ENCODE measurements at places on chromosomes 3 and 15.

DNA sequence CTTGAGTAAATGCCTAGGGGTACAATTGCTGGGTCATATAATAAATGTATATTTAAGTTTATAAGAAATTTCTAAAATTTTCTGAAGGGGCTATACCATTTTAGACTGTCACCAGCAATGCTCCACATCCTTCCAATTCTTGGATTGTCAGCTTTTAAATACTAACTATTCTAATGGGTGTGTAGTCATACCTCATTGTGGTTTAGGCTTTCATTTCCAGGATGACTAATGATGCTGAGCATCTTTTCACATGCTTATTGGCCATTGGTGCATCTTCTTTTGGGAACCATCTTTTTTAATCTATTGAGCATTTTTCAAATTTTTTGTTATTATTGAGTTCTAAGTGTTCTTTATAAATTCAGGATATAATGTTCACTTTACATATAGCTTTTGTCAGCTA, 52.5 kb upstream of the CORO2B start:
- peak; percentile 90 for DNase-seq

- no peak for DNase-seq
Measured at GRCh38 chr3:18122264-18122663, 302.9 kb downstream of the SATB1 start.

- no peak for DNase-seq
Measured at GRCh38 chr15:63877713-63878271, 44.0 kb upstream of the HERC1 start.

- no peak for DNase-seq
Measured at GRCh38 chr3:121942116-121942786, 48.0 kb downstream of the SLC15A2 start.

DNA sequence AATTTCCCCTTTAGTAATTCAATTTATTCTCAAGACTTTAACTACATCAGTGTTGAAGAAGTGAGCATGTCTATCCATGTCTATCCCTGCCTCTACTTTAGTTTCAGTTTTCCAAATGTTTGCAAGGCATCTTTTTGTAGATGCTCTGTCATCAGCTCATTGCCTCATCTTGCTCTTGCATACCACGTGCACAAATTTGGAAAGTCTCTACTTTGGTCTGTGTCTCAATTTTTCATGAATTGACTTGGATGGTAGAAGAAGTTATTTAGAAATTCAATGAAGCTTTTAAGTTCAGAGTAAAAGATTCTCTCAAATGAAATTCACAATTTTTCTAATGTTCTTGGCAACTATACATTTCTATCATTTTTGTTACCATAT, 55.3 kb downstream of the CLDN1 start:
- peak; percentile 7 for DNase-seq

DNA sequence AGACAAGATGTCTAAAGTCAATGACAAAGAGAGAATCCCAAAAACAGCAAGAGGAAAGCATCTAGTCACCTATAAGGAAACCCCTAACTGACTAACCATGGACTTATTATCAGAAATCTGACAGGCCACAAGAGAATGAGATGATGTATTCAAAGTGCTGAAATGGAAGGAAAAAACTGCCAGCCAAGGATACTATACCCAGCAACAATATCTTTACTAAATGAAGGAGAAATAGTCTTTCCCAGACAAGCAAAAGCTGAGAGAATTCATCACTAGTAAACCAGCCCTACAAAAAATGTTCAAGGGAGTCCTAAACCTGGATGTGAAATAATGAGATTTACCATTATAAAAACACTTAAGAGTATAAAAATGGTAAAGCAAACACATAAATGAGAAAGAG, 128.0 kb downstream of the SATB1 start:
- no peak for DNase-seq

DNA sequence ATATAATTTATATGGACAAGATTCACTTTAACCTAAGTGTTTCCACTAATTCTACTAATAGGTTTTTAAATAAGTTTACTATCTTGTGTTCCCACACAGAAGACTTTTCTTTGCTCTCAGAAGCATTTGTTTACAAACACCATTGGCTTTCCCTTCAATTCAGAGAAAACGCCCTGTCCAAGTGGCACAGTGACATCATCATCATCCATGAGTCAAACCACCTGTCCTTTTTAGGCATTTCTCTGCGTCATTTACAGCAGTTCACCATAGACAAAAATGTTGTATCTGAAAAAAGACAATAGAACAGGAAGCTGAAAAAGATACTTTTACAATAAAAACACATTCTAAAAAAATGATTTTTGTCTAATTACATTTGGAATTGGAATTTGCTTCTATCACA, 9.3 kb upstream of the BCL2L10 start:
- no peak for DNase-seq

DNA sequence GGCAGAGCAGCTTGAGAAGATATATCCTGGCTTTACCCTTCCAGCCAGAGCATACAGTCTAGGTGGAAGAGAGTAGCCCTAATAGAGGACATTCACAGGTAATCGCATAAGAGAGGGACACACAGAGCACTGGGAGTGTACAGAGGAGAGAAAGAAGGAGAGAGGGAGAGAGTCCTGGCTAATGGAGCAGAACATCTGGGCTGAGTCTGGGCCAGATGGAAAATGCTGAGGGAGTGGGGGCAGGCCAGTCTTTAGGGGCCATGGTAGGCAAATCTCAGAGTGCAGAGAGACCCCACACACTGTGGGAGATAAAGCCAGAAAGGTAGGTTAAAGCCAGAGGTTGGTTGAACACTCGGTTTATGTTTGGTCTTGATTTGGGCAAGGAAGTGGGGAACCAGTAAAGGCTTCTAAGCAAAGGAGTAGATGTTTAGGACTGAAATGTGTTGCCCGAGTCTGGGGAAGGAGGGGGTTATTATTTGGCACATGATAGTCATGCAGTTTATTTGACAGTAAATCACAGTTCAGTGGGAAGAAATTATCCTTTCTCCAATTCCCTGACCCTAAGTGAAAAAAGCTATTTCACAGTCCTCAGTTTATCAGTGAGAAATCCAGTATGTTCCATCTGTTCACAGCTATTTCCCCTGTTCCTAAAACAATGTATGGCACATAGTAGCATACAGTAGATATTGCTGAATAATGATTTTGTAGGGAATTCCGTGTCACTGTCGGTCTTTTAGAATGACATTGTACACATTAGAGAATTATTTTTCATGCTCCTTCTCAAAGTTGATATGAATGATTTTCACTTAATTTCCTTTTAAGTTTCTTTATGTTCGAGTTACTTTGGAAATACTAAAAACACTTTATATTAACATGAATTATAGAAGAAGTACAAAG, 45.7 kb downstream of the PDHB start:
- DNase-seq = no peak

- DNase-seq = peak; percentile 26
Measured at GRCh38 chr3:101913168-101913567, 63.9 kb downstream of the NFKBIZ start.

DNA sequence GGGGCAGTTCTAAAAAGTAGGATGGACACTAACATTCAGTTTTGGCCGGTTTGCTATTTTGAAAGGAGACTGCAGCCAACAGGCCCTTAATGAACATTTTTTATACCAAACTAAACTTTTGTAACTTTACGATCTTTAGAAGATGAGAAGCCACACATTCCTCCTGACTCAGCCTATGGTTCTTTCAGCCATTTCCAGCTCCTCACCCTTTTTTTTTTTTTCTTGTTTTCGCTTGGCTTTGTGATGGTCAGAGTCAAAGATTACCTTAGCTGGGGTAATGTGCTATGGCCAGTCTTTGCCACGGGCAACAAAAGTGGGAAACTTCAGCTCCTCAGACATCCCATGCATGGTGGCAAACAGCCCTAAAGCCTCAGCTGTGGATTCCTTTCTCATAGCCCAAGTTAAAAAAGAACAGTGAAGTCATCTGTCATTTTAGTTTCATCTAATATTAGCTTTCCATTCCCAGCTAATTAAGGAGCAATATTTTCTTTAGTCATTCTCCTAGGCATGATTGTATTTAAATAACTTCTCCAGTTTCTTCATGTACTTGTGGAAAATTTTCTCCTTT, 368.7 kb downstream of the MFSD1 start:
- peak; percentile 89 for DNase-seq

- peak; percentile 86 for DNase-seq
Measured at GRCh38 chr3:161388855-161389254, 17.5 kb upstream of the SPTSSB start.

GRCh38 chr3:11562277-11562881, 81.3 kb downstream of the VGLL4 start:
- no peak for DNase-seq

GRCh38 chr3:119125742-119126504, 20.0 kb upstream of the TEX55 start:
- DNase-seq = no peak

- DNase-seq = peak; percentile 68
Measured at GRCh38 chr15:58873267-58873666, 60.2 kb downstream of the SLTM start.

- DNase-seq = peak; percentile 34
Measured at GRCh38 chr3:191373327-191373726, 43.0 kb upstream of the UTS2B start.

- DNase-seq = no peak
Measured at GRCh38 chr15:60648928-60649679, 170.2 kb upstream of the ICE2 start.

GRCh38 chr15:29871401-29871800, 49.1 kb upstream of the TJP1 start:
- DNase-seq = no peak

- no peak for DNase-seq
Measured at GRCh38 chr3:67493808-67494207, 160.6 kb downstream of the SUCLG2 start.

GRCh38 chr3:11567516-11568467, 75.9 kb downstream of the VGLL4 start:
- DNase-seq = peak; percentile 89

DNA sequence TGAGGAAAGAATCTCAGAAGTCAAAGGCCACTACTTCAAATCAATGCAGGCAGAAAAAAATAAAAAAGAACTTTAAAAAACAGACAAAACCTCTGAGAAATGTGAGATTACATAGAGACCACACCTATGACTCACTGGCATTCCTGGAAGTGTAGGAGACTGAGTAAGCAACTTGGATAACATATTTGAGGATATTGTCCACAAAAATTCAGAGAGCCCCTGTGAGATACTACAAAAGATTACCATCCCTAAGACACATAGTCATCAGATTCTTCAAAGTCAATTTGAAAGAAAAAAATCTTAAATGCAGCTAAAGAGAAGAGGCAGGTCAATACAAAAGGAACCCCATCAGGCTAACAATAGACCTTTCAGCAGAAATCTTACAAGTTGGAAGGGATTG, 887.3 kb downstream of the NTRK3 start:
- DNase-seq = peak; percentile 97

Data from EH (cell line).